Femur (tissue), 1 donor: ENCODE measurements at places on chromosomes 7 and 10.

GRCh38 chr7:19407270-19407669 is 262.0 kb upstream of the FERD3L start:
- no peak for DNase-seq

DNA sequence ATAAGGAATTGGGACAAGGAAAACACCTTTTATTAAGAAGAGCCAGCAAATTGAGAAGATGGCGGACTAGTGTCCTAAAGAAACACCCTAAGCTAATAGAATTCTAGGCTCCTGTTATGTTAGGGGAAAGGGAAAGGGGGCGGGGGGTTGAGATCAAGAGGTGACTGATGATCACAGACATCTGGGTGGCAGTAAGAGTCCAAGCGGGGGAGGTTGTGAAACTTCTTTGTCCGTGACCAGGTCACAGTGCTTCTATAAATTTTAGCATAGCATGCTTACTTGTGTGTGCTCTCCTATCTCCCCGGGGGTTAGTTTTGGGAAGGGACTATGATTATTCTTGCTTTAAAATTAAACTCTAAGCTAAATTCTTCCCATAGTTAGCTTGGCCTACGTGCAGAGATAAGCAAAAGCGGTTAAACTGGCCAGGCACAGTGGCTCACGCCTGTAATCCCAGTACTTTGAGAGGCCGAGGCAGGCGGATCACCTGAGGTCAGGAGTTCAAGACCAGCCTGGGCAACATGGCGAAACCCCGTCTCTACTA is 262.1 kb downstream of the SKIDA1 start:
- no peak for DNase-seq

DNA sequence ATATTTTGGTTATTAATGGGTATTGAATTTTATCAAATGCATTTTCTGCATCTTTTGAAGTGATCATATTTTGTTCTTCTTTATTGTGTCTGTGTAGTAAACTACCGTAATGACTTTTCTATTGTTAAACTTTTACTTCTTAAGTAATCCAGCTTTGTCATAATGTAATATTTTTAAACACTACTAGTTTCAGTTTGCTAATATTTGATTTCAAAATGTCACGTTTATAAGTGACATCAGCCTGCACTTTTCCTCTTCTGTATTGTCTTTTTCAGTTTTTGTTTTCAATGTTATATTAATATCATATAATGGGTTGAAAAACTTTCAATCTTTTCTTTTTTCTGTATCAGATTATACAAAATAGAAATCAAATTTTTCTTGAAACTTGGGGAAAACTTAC is 71.6 kb upstream of the ANKRD1 start:
- no peak for DNase-seq

GRCh38 chr7:76241141-76241540 is 39.4 kb downstream of the SRRM3 start:
- no peak for DNase-seq

DNA sequence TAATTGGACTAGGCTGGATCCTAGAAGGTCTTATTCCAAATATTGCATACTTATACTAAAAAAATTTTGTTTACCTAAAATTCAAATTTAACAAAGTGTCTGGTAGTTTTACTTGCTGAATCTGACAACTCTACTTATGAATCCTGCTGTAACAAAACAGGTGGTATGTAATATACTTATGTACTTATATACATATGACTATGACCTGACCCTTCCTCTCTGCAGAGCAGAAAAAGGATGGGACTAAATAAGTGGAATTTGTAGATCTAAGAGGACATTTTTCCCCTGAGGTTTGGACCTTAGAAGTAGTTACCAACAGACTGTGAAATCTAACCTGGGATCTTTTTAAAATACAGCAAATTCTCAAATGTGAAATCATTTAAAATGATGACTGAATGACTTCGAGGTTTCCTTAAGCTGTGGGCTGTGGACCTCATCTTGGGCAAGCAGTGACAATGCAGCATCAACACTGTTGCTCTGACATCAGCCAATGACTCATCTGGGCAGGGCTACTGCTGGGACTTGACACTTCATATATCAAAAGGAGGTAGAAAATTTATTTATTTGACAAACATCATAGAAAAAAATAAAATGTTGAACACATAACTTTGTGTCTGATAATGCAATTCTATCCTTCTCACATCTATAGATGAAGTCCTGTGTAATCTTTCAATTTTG is 73.6 kb downstream of the RELN start:
- DNase-seq = no peak

- no peak for DNase-seq
Measured at GRCh38 chr7:4177001-4177400, 505.1 kb upstream of the FOXK1 start.

GRCh38 chr10:96250349-96250748 is 21.0 kb downstream of the BLNK start:
- no peak for DNase-seq

DNA sequence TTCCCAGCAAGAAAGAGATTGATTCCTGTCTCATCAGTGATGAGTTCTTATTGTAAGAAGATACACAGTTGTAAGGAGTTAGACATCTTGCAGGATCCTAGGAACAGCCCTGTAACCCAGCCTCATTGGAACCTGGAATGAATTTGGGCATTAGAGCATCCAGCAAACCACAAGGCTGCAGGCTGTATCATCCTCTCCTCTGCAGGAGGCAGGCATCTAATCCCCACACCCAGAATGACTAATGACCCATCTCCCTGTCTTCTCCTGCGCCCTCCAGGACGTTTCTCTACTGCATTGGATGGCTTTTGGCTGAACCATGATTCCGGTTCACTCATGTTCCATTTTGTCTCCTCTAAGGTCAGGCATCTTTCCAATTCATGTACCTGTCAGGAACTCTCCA is 233.9 kb downstream of the POU6F2 start:
- DNase-seq = no peak

DNA sequence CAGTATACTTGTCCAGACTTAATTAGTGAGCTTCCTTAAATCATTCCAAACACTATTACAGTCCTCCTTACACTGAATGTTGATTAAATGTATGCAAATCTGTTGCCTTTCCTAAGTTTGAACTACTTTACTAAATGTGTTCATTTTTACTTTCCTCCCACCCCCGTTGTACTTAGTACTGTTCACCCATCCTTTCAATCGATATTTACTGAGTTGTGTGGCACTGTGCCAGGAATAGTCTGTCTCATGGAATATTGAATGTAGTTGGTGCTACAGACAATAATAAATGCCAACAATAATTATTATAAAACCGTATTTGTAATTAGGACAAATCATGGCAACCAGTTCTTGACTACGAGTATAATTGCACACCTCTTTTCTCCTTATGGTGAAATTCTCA is 335.7 kb downstream of the GPR37 start:
- no peak for DNase-seq

- DNase-seq = no peak
Measured at GRCh38 chr10:96675846-96676245, 44.5 kb downstream of the PIK3AP1 start.

GRCh38 chr7:86664486-86664885 is 20.8 kb downstream of the GRM3 start:
- DNase-seq = no peak
